ENCODE measurements at places on chromosomes 7 and 10. TPM values are rescaled to one million over a fixed set of nuclear protein-coding genes. Genes with fewer than 3 reads are reported as not detected.
A peak's percentile ranks its signal among the peaks of the same experiment; 100 is the strongest.

GRCh38 chr10:118961436-118961835 is 68.1 kb upstream of the NANOS1 start:
- H3K27ac ChIP-seq: no peak overlapping the region
- no peak overlapping the region for H3K4me3 ChIP-seq
- no peaks in the 10 kb centered on the region for H3K36me3 ChIP-seq
- no peaks in the 10 kb centered on the region for H3K27me3 ChIP-seq
- DNase-seq: no peak
- H3K4me1 ChIP-seq: no peaks in the 10 kb centered on the region

The PNLIPRP2 gene
- polyA plus RNA-seq: not detected

GRCh38 chr10:126058104-126058503 is 161.7 kb downstream of the FANK1 start:
- no peak overlapping the region for H3K4me3 ChIP-seq
- no peaks in the 10 kb centered on the region for H3K4me1 ChIP-seq
- no peak overlapping the region for H3K27ac ChIP-seq
- no peaks in the 10 kb centered on the region for H3K27me3 ChIP-seq
- H3K36me3 ChIP-seq: no peaks in the 10 kb centered on the region

DNA sequence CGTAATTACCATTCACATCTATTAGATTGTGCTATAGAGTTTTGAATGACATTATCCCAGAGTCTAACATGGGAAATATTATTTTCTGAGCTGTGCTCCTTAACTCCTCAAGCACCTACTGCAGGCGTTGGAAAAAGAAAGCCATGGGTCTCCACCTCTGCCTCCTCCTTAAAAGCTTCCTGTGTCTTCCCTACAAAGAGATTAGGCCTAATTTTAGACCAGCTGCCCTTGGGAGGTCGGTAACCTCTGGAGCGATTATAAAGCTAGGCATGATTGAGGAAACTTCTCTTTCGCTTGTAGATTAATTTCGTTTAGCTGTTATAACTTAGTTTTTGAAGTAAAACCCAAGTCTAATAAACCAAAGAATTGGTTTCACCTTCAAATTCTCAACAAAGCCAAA is 75.2 kb downstream of the PLXDC2 start:
- no peak overlapping the region for H3K27ac ChIP-seq
- H3K36me3 ChIP-seq: no peaks in the 10 kb centered on the region
- no peaks in the 10 kb centered on the region for H3K27me3 ChIP-seq
- DNase-seq: no peak

- no peaks in the 10 kb centered on the region for H3K27me3 ChIP-seq
- DNase-seq: no peak
- H3K36me3 ChIP-seq: no peaks in the 10 kb centered on the region
- no peaks in the 10 kb centered on the region for H3K4me1 ChIP-seq
- H3K27ac ChIP-seq: no peak overlapping the region
These were observed 55.6 kb upstream of the SKAP2 start for GRCh38 chr7:26919906-26920493.

The HHEX gene
- polyA plus RNA-seq: 110 TPM

GRCh38 chr7:14606101-14606500 is 296.4 kb downstream of the DGKB start:
- H3K4me1 ChIP-seq: no peaks in the 10 kb centered on the region
- H3K36me3 ChIP-seq: no peaks in the 10 kb centered on the region
- no peaks in the 10 kb centered on the region for H3K27me3 ChIP-seq
- H3K4me3 ChIP-seq: no peak overlapping the region

The WNT8B gene
- polyA plus RNA-seq: not detected

- H3K4me1 ChIP-seq: peaks cover 10% of the 10 kb centered on the region
- H3K36me3 ChIP-seq: no peaks in the 10 kb centered on the region
- DNase-seq: peak; percentile 99
- peaks cover 21% of the 10 kb centered on the region for H3K27me3 ChIP-seq
These were observed 168.6 kb downstream of the ARHGAP12 start for GRCh38 chr10:31759799-31760626.

The SKAP2 gene
- polyA plus RNA-seq: 5.5 TPM

The TMEM196 gene
- not detected for polyA plus RNA-seq

The LYZL2 gene
- not detected for polyA plus RNA-seq

GRCh38 chr10:89665302-89665701 is 20.3 kb upstream of the PANK1 start:
- no peak overlapping the region for H3K4me3 ChIP-seq
- H3K36me3 ChIP-seq: no peaks in the 10 kb centered on the region

The SLC29A4 gene
- polyA plus RNA-seq: 0.82 TPM

GRCh38 chr7:131525820-131526219 is 30.6 kb downstream of the PODXL start:
- no peaks in the 10 kb centered on the region for H3K4me1 ChIP-seq
- peaks cover 55% of the 10 kb centered on the region for H3K27me3 ChIP-seq
- no peak overlapping the region for H3K27ac ChIP-seq
- DNase-seq: no peak
- no peaks in the 10 kb centered on the region for H3K36me3 ChIP-seq

DNA sequence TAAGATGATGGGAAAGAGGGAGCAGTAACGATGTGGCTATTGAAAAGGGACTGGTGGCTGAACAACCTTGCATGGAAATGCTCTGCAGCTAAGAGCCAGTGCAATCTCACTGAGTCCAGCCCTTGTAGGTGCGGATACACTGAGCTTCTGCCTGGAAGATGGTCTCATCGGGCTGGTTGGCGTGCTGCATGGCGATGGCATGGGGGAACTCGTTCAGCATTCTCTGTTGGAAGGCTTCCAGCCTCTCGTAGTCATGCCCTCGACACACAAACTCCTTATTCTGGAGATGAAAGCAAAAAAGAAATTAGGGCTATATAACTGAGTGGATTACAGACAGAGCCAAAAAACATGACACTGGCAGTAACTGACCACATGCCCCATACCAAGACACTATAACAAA is 197.8 kb upstream of the IMMP2L start:
- no peaks in the 10 kb centered on the region for H3K36me3 ChIP-seq
- H3K27ac ChIP-seq: no peak overlapping the region
- no peak for DNase-seq

- H3K36me3 ChIP-seq: no peaks in the 10 kb centered on the region
- H3K27ac ChIP-seq: no peak overlapping the region
- peaks cover 14% of the 10 kb centered on the region for H3K27me3 ChIP-seq
- no peak overlapping the region for H3K4me3 ChIP-seq
- H3K4me1 ChIP-seq: no peaks in the 10 kb centered on the region
These were observed 105.5 kb upstream of the FAM204A start for GRCh38 chr10:118447478-118448270.

DNA sequence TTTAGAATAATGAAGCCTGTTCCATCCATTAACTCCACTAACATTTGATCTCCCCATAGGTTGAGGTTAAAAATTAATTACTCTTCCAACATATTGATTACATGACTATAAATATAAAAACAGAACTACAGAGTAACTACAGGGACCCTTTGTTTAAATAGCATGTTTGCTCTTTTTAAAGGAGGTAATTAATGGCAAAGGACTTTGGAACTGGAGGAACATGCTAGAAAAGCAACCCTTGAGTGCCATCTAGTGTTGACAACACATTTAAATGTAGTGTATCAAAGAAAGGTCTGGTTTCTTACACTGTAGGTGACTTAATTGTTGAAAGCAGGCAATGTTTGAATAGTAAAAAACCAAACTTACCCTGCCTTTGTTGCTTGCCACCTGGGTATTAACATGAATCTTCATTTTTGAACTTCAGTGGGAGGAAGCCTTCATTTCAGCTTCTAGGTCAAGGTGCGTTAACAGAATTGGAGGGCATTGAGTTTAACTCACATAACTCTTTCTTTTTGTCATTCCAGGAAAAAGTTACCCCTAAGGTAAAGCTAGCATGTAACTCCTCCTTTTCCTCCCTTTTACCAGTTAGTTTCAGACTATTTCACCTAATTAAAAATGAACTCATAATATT is 52.6 kb upstream of the CAPZA2 start:
- H3K4me3 ChIP-seq: no peak overlapping the region
- H3K36me3 ChIP-seq: no peaks in the 10 kb centered on the region
- H3K27me3 ChIP-seq: peaks cover 19% of the 10 kb centered on the region

The FOXP2 gene
- polyA plus RNA-seq: not detected

The UNCX gene
- polyA plus RNA-seq: not detected

- peaks cover 6% of the 10 kb centered on the region for H3K4me1 ChIP-seq
- no peaks in the 10 kb centered on the region for H3K36me3 ChIP-seq
- no peak overlapping the region for H3K4me3 ChIP-seq
- H3K27me3 ChIP-seq: no peaks in the 10 kb centered on the region
- DNase-seq: no peak
These were observed 1.3 kb upstream of the SPOCK2 start for GRCh38 chr10:72089618-72090017.

GRCh38 chr10:92470026-92470425 is 103.9 kb downstream of the IDE start:
- no peak for DNase-seq
- no peaks in the 10 kb centered on the region for H3K27me3 ChIP-seq
- peaks cover 57% of the 10 kb centered on the region for H3K36me3 ChIP-seq
- H3K4me1 ChIP-seq: no peaks in the 10 kb centered on the region
- no peak overlapping the region for H3K27ac ChIP-seq

GRCh38 chr10:89301232-89301631 is 614 bp upstream of the IFIT2 start:
- H3K4me1 ChIP-seq: no peaks in the 10 kb centered on the region
- DNase-seq: no peak
- no peaks in the 10 kb centered on the region for H3K36me3 ChIP-seq
- H3K4me3 ChIP-seq: peak overlapping the region; percentile 18

The GLCCI1 gene
- polyA plus RNA-seq: 6.0 TPM

DNA sequence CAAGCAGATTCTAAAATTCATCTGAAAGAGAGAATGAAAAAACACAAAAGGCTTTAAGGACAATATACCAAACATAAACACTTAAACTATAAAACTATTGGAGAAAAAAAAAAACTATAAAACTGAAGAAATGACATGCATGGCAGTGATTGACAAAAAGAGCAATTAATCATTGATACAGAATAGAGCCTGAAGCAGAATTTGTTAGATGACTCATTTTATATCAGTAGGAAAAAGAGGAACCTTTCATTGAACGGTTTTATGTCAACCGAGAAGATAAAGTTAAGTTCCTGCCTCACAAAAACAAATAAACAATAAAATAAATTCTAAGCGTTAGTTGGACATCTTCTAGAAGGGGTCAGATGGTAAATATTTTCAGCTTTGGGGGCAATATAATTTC is 23.3 kb downstream of the NPY start:
- DNase-seq: no peak
- H3K27me3 ChIP-seq: peaks cover 4% of the 10 kb centered on the region
- H3K27ac ChIP-seq: no peak overlapping the region

The RTKN2 gene
- polyA plus RNA-seq: 0.35 TPM

DNA sequence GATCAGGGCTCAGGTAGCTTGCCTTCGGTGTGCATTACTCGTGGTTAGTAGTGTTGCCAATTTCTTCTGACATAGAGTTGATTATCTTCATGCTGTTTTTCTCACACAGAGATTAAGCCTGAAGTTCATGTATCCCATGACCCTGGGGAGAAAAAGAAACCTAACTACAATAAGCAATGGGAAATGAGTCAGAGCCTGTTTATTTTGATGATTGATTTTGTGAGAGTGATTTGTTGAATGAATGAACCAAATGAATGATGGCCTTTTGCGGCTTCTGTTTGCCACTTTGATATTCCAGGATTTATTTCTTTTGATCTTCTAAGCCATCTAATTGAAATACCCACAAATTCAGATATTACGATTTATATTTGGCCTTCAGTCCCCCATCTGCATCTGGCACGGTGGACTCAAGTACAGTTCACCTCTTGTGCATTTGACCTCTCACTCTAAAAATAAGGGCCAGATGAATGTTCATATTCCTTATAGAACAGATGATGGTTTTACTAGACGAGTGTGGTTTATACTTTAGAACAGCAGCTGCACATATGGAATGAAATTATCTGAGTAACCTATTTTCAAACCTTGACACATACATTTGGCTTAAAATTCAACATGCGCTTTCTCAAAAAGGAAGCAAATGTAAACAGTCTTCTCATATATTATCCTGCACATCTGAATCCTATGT is 110.7 kb downstream of the PLCE1 start:
- no peak overlapping the region for H3K27ac ChIP-seq
- DNase-seq: no peak
- no peaks in the 10 kb centered on the region for H3K27me3 ChIP-seq
- no peaks in the 10 kb centered on the region for H3K36me3 ChIP-seq
- H3K4me3 ChIP-seq: no peak overlapping the region
- no peaks in the 10 kb centered on the region for H3K4me1 ChIP-seq

The VSTM2A gene
- not detected for polyA plus RNA-seq

The TMEM176A gene
- polyA plus RNA-seq: not detected

- no peak overlapping the region for H3K27ac ChIP-seq
- H3K27me3 ChIP-seq: no peaks in the 10 kb centered on the region
- DNase-seq: no peak
- H3K36me3 ChIP-seq: no peaks in the 10 kb centered on the region
These were observed 360.3 kb upstream of the C7orf33 start for GRCh38 chr7:148230296-148230695.

The POR gene
- polyA plus RNA-seq: 67.5 TPM

DNA sequence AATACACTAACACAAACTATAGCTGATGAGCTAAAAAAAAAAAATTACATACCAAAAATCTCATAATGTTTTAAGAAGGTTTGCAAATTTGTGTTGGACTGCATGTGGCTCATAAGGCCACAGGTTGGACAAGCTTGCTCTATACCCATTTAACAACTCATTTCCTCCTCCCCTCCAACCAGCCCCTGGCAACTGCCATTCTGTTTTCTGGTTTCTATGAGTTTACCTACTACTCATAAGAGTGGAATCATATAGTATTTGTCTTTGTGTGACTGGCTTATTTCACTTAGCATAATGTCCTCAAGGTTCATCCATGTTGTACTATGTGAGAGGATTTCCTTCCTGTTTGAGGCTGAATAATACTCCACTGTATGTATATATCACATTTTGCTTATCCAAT is 100.4 kb upstream of the ARHGAP21 start:
- H3K36me3 ChIP-seq: no peaks in the 10 kb centered on the region
- no peaks in the 10 kb centered on the region for H3K4me1 ChIP-seq
- no peak for DNase-seq
- no peaks in the 10 kb centered on the region for H3K27me3 ChIP-seq
- no peak overlapping the region for H3K4me3 ChIP-seq

The PTEN gene
- polyA plus RNA-seq: 18.5 TPM

The PDE6C gene
- not detected for polyA plus RNA-seq

The ENTPD1 gene
- polyA plus RNA-seq: 0.35 TPM

DNA sequence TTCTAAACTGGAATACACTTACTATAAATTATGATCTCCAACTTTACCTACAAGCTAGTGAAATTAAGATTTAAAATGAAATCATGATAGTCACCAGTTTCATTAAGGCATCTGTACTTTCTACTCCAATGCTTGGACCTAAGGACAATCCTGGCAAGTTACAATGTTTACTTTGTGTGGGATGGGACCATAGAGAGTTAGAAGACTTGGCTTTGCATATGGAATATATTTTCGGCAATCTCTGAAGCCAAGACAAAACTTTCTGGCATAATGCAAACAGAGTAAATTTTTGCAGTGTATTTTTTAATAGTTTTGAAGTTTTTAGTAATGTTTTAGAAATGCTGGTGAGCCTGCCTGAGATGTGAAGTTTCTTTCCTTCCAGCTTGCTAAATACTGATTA is 248.9 kb downstream of the ABCA13 start:
- no peak overlapping the region for H3K4me3 ChIP-seq
- no peak for DNase-seq
- no peaks in the 10 kb centered on the region for H3K27me3 ChIP-seq
- no peaks in the 10 kb centered on the region for H3K36me3 ChIP-seq

The PLPP4 gene
- not detected for polyA plus RNA-seq
